Testis (tissue), 5 donors: ENCODE measurements at places on chromosomes 13 and 19. TPM values are rescaled to one million over a fixed set of nuclear protein-coding genes. Genes with fewer than 3 reads are reported as not detected.

KLK6 gene
- 0.63 TPM for polyA plus RNA-seq

- DNase-seq = no peak
Observed at GRCh38 chr13:73058432-73058735, 421 bp upstream of the KLF5 start.

EGLN2 gene
- polyA plus RNA-seq = 489 TPM

ZNF681 gene
- polyA plus RNA-seq = 1.1 TPM

TMEM86B gene
- 12.8 TPM for polyA plus RNA-seq

DNA sequence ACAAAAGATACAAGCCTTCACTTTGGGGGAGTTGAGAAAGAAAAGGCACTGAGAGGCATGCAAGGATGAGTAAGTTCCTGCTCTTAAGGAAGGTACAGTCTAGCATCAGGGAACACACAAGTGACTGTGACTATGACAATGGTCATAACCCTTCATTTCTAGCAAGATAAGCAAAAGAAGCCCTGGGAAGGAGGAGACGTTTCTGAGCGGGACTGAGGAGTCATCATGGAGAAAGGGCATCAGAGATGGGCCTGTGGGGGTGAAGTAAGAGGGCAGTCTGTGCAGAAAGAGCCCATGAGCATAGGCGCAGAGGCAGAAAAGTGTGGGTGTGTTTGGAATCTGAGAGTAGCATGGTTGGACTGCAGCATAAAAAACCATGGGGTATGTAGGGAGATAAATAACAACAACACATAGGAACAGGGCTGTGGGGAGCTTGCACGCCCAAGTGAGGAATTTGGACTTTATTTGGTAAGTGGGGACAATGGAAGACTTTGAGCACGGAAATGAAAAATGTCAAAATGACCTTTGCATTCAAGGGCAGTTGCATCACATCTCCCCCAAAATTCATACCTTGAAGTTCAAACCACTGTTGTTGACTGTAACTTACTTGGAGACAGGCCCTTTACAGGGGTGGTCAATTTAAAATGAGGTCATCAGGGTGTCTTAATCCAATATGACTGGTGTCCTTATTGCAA lies 86.7 kb downstream of the MBNL2 start:
- no peak for DNase-seq

DNA sequence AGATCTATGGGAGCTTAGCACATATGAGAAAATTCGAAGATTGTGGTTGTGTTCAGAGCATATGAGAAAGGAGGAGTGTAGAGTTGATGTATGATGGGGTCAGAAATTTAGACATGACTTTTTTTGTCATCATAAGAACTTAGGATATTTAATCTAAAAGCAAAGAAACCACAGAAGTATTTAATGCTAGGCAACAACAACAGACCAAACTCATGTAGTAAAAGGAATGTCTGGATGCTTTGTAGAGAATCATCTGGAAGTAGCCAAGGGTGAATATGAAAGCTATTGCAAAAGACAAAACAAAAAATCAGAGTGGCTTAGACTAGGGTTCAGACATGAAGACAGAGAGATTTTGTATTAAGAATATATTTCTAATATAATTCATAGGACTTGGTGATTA lies 190.3 kb downstream of the SLITRK1 start:
- DNase-seq = no peak

DNA sequence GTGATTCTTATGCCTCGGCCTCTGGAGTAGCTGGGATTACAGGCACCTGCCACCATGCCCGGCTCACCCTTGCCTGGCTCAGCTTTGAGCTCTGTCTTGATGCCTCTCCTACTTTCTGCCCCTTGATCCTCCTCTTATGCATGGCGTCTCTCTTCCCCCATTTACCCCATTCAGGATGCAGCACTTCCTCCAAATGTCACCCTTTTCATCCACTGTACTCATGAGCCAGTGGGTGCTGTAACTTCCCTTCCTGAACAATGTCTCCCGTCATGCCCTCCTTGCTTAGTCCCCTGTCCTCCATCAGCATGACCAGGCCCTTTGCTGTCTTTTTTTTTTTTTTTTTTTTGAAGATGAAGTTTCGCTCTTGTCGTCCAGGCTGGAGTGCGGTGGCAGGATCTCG lies 3.4 kb upstream of the SIGLEC9 start:
- no peak for DNase-seq

GRCh38 chr19:50695251-50696093 lies 24.1 kb downstream of the SHANK1 start:
- DNase-seq = no peak

ZNF132 gene
- polyA plus RNA-seq = 5.5 TPM

DNA sequence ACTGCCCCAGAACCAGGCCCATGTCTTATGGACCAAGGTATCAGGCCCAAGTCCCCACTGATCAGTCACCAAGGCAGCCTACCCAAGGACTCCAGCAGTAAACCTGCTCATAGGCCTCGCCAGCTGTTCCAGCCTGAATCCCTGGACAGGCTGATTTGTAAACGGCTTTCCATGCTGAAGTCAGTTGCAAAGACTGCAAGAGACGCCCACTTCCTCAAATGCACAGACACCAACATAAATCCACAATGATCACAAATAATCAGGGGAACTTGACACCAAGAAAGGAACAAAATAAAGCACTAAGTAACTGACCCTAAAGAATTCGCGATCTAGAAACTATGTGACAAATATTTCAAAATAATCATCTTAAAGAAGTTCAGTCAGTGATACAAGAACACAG lies 75.2 kb downstream of the RXFP2 start:
- DNase-seq = no peak

PABPC3 gene
- polyA plus RNA-seq = 66.0 TPM

- no peak for DNase-seq
Observed at GRCh38 chr19:31057476-31057875, 291.8 kb downstream of the TSHZ3 start.
